ENCODE measurements at places on chromosomes 5 and 9. TPM values are rescaled to one million over a fixed set of nuclear protein-coding genes. Genes with fewer than 3 reads are reported as not detected.

The PLEKHG4B gene
- not detected for total RNA-seq

The CD72 gene
- total RNA-seq, result 2.8 TPM

GRCh38 chr5:173265433-173265832 lies 30.4 kb upstream of the NKX2-5 start:
- DNase-seq, result no peak

The ADAMTS6 gene
- total RNA-seq, result 14.4 TPM

DNA sequence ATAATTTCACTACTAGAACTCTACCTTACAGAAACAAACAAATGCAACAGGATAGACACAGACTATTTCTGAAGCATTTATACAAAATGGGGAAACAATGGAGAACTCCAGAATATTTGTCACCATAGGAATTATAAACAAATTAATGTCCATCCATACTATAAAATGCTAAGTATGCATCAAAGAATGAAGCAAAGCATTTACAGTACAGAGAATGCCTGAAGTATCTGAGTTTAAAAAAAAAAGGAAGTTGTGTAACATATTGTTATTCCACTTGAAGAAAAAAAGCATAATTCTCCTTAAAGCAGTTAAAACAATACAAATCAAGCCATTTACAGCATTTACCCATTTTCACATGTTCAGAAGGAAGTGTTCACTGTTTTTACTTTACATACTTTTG lies 53.0 kb downstream of the DROSHA start:
- no peak for DNase-seq

DNA sequence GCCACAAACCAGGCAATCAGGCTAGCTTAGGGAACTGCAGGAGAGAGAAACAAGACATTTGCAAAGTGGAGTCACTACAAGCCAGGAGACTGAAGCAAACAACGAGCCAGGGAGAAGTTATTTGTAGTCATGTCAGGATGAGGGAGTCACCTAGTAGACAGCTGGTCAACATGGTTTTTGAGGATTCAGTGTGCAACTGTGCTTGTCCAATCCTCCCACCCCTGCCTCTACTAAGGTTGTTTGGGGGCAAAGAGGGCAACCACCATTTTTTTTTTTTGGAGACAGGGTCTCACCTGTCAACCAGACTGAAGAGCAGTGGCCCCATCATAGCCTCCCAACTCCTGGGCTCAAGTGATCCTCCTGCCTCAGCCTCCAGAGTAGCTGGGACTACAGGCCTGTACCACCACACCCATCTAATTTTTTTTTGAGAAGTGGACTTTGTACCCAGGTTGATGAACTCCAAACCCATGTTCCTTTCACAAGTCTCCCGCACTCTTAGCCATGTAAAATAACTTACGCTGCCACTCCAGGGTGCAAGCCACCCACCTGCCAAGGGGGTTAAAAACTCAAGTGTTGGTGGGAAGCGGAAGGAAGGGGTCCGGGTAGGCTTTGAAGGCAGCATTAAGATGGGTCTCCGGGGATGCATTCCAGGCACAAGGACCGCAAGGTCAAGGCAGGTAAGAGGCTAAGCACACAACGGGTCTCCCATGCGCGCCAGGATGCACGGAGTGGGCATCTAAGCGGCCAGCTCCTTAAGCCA lies 995 bp downstream of the RPL35 start:
- DNase-seq, result no peak

DNA sequence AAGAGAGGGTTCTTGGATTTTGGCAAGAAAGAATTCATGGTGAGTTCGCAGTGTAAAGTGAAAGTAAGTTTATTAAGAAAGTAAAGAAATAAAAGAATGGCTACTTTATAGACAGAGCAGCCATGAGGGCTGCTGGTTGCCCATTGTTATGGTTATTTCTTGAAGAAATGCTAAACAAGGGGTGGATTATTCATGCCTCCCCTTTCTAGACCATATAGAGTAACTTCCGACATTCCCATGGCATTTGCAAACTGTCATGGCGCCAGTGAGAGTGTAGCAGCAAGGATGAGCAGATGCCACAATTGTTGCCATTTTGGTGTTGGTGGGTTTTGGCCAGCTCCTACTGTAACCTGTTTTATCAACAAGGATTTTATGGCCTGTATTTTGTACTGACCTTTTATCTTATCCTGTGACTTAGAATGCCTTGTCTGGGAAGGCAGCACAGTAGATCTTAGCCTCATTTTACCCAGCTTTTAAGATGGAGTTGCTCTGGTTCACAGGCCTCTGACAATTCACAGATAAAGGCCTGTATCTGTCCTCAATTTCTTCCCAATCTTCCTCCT lies 1026.1 kb upstream of the DMAC1 start:
- no peak for DNase-seq

GRCh38 chr9:7546261-7546660 lies 253.3 kb downstream of the DMAC1 start:
- DNase-seq, result no peak

DNA sequence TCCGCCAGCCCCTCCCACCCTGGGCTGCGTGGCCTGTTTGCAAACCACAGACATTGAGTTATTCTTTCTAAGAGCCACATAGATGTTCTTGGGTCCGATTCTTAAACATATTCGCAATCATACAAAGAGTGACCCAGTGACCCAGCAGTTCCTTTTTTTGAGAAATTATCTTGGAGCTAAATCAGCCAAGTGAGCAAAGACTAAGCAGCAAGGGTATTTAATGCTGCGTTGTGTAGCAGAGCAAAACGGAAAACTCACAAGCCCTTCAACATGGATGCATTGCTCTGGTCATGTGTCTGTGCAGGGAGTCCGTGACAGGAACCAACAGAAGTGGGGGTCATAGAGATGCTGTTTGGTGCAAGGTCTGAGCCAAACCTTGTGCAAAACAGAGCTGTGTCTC lies 95.6 kb downstream of the OLFM1 start:
- no peak for DNase-seq

DNA sequence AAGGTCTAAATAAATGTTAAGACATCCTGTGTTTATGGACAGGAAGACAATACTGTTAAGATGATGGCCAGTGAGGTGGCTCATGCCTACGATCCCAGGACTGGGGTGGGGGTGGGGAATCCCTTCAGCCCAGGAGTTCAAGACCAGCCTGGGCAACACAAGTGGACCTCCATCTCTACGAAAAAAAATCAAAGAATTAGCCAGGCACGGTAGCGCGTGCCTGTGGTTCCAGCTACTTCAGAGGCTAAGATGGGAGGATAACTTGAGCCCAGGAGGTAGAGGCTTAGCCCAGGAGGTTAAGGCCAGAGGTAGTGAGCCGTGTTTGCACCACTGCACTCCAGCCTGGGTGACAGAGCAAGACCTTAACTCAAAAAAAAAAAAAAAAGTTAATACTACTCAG lies 5.3 kb downstream of the ROR2 start:
- DNase-seq, result no peak

GRCh38 chr9:89721176-89721700 lies 116.4 kb downstream of the GADD45G start:
- no peak for DNase-seq

DNA sequence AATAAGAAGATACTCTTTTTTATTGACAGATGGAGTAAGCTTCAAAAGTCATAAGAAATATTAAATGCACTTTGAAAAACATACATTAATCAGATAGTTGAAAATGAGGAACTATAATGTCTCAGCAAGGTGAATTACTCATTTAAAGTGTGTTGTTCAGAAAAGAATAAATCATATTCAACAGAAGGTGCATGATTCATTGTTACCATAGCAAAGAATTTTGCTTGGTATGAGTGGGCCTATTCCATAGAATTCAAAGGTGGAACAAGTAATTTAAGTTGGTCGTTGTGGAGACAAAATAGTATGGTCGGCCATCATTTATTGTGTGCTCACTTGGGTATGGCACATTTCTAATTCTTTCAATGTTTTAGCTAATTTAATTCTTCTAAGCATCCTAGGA lies 1920.2 kb upstream of the CDH9 start:
- no peak for DNase-seq

DNA sequence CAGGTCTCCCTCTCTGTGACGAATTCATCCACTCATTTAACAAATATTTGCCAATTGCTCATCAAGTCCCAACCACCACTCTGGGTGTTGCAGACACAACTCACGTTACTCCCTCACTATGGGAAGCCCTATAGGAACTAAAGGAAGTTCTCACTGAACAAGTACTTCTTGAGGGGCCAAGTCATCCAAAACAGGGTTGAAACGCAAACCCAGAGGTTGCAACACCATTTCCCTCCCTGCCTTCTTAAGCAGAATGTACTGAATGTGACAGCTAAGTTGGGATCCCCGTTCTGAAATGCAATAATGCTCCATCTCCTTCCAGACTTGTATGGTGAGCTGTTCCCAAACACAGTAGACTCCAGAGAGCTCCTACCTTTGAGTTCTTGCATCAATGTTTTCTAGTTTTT lies 34.3 kb downstream of the EPB41L4B start:
- no peak for DNase-seq

GRCh38 chr5:53766673-53767072 lies 206.2 kb downstream of the NDUFS4 start:
- DNase-seq, result no peak

Measured in posterior vena cava (tissue), 2 donors.